ENCODE measurements at places on chromosomes 11 and 22.

- no peak for DNase-seq
Measured at GRCh38 chr22:38601221-38601764, 31.3 kb upstream of the DMC1 start.

DNA sequence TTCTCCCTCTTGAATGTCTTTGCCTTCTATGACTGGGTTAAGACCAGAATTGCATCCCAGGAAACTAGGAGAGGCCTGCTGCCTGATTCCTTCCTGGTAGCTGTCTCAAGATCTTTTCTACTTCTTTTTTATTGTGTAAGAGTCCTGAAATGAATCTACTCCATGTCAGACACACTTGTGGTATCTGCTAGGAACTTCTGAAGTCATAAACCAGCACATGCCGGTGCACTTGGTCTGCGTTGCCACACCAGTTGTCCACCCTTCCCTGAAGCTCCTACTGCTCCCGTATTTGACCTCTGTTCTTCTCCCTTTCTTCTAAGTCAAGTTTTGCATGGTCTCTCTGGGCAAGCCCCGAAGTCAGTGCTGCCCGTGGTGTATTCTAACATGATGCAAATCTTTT lies 644.2 kb downstream of the ETS1 start:
- DNase-seq: no peak

GRCh38 chr11:33802194-33802950 lies 28.1 kb upstream of the FBXO3 start:
- peak; percentile 87 for DNase-seq

- peak; percentile 80 for DNase-seq
Measured at GRCh38 chr11:2298795-2299761, 2.6 kb downstream of the C11orf21 start.

DNA sequence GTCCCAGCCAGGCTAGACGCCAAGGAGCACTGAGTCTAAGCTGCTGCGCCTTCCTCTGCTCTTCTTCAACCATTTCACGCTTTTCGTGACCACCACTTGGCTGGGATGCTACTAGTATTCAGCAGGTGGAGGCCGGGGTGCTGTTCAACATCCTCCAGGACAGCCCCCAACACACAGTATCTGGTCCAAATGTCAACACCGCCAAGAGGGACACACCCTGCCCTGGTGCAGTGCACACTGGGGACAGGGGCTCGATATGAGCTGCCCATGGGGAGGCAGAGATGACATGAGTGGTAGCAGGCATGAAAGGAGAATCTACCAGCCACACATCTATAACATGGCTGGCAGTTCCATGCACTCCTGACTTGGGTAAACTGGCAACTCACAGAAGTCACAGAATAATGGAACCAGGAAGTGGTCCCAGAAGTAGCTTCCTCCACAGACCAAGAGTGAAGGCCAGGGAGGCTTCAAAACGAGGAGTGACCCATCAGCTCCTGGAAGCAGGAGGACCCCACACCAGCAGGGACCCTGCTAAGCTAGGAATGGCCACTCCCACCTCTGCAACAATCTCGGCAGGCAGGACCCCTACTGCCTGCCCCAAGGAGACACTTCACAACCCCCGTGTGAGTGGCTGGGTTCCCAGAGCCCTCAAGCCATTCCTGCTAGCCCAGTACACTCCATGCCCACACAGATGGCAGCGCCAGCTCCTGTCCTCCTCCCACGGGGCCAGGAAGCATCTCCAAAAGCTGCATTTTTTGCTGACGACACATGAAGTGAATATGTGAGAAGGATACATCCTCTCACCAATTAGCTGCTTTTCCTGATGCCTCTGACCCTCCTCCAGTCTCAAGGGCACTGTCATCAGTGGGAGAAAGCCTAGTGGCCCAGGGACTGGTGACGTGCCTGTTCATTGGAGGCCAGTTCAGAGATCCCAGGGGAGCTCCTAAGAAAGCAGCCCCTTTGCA lies 78.8 kb downstream of the DGCR2 start:
- no peak for DNase-seq

- DNase-seq: no peak
Measured at GRCh38 chr22:47775686-47776085, 1013.2 kb downstream of the TBC1D22A start.

- peak; percentile 70 for DNase-seq
Measured at GRCh38 chr22:32265882-32266767, 11.0 kb upstream of the SLC5A4 start.

DNA sequence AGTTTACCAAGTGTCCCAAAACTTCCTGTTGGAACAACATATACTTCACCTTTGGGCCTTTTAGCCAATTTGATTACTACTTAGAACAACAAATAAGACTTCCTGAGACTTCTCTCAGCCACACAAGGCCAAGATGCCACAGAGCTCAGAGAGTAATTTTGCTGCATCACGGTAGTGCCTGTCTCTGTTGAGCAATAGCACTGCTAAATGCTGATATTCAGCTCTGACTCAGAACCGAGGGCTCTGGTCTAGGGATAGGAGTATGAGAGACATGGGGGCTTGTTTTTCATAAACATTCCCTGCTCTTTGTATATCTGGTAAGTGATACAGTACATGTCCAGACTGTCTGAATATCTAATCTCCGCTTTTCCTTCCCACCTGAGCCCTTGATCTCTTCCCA lies 260.4 kb upstream of the ARHGAP20 start:
- no peak for DNase-seq

DNA sequence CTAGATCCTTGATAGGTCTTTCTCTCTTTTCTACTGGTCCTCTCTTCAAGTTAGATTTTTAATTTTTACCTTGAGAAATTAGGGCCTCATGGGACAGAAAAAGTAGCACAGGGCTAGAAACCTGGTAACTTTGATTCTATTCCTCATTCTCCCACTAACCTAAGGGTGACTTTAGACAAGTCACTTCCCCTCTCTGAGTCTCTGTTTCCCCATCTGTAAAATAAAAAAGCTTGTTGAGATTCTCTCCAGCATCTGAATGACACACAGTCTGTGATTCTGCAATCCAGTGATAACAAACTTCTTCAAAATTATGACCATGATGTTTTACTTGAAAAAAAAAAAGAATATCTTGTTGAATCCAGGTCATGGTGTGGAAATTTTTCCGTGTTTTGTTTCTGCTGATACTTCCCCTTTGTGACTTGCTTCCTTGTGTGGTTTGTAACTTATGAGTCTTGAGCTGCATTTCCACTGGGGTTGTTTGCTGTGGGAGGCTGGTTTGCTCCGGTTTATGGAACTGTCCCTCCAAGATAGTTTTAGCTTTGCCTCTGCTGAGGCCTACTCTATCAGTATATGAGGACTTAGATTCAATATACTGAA lies 9.8 kb upstream of the MPEG1 start:
- no peak for DNase-seq

DNA sequence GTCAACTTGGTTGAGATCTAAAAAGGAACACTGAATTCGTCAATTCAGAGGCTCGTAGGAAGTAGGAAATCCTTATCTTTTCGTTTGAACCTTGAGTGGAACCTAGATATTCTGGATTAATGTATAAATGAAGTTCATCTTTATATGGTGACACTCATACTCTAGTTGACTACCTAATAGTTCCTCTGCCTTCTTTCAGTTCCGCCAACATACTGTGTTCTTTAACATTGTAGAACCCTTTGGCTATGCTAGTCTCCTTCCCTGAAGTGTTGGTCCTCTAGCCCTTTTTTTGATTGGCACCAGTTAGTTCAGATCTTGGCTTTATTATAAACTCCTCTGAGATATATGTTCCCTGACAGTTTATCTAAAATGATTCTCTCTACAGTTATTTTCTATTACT lies 1.5 kb downstream of the ATM start:
- no peak for DNase-seq

DNA sequence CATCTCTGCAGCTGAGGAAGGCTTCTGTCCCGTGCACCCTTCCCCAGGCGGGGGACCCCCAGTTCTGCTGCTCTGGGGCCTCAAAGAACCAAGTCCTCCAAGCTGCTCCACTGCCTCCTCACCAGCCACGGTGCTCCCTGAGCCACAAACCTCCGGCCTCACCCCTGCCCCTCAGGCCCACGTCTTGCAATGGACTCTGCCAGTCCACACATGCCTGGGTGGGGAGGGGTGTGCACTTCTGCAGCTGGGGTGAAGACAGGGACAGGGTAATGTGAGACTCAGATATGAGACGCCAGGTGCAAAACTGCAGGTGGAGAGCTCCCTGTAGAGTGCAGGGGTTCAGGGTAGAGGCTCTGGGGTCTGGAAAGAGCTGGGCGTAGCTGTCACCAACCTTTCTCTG lies 3.2 kb upstream of the PTDSS2 start:
- no peak for DNase-seq

GRCh38 chr11:77547863-77548551 lies 41.7 kb upstream of the AQP11 start:
- DNase-seq: no peak

GRCh38 chr11:71562120-71562519 lies 3.2 kb upstream of the KRTAP5-10 start:
- no peak for DNase-seq

DNA sequence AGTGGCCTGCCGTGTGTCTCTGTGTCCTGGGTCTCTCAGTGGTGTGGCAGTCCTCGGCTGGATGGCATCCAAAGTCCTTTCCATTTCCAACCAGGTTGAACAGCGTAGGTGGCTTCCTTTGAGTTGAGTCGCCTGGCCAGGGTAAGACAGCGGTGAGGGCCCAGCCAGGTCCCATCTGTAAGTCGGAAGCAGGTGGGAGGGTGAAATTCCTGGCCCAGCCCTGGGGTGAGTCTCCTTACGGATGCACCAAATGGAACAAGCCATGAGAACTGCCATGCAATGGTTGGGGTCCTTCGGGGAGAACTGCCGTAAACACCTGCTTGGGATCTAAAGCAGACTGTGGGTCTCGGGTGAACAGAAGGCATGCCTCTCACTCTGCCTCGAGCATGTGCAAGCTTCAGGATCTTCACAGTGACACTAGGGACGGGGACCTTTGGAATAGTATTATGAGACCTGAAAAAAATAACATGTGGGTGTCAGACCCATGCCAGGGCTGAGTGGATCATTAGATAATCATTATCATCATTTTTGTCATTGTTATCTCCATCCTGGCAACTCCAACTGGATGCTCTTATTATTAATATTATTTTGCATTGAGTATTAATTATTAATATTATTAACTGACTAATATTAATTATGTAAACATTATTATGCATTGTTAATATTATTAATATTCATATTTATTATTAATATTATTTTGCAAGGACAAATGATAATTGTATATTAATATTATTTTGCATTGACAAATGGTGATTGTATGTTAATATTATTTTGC lies 57.7 kb upstream of the LINC01488 start:
- no peak for DNase-seq

- no peak for DNase-seq
Measured at GRCh38 chr11:134004496-134005172, 47.9 kb upstream of the IGSF9B start.

DNA sequence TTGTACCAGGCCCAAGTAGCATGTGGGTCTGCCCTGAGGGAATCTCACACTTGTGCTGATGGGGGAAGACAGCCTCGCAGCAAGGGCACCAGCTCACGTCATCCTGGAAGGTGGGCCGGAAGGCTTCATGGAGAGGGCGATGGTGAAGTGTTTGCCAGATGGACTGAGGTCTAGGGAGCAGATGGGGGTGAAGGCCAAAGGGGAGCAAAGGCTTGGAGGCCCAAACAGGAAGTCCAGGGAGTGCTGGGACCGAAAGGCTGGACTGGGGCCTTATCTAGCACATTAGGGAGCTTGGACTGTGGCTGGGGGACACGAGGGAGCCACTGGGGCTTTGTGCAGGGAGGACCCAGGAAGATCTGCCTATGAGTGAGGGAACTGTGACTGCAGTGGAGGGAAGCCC lies 1.2 kb upstream of the TNFRSF13C start:
- DNase-seq: no peak

DNA sequence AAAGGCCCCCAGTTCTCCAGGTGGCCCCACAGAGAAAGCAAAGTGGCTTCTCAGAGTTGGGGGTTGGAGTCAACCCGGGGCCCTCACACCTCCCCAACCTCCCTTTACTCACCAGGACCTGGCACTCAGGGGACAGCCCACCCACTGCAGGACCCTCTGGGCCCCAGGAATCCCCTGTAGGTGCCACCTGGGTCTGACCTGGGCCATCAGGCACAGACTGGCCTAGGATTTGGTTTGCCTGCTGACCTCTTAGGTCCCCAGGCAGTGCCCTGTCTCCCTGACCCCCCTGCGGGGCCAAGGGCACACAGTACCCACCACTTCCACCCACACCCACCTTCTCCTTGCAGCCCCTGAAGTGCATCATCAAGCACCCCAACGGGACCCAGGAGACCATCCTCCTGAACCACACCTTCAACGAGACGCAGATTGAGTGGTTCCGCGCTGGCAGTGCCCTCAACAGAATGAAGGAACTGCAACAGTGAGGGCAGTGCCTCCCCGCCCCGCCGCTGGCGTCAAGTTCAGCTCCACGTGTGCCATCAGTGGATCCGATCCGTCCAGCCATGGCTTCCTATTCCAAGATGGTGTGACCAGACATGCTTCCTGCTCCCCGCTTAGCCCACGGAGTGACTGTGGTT lies 16.0 kb downstream of the POLR3H start:
- DNase-seq: no peak

DNA sequence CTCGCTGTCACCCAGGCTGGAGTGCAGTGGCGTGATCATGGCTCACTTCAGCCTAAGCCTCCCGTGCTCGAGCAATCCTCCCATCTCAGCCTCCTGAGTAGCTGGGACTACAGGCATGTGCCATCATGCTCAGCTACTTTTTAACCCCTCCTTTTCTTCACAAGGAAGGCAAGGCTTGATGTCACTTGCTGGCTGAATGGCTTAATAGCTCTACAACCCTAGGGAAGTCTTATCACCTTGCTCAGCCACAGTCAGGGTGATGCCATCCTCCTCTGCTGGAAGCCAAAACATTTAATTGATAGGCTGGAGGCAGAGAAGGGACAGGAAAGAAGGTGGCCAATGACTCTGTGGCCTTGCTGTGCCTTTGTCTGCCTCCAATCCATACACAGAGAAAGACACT lies 131.9 kb downstream of the MED15 start:
- no peak for DNase-seq

- DNase-seq: no peak
Measured at GRCh38 chr22:35435201-35435740, 35.3 kb downstream of the MCM5 start.

GRCh38 chr11:16846305-16846704 lies 107.9 kb downstream of the C11orf58 start:
- no peak for DNase-seq

DNA sequence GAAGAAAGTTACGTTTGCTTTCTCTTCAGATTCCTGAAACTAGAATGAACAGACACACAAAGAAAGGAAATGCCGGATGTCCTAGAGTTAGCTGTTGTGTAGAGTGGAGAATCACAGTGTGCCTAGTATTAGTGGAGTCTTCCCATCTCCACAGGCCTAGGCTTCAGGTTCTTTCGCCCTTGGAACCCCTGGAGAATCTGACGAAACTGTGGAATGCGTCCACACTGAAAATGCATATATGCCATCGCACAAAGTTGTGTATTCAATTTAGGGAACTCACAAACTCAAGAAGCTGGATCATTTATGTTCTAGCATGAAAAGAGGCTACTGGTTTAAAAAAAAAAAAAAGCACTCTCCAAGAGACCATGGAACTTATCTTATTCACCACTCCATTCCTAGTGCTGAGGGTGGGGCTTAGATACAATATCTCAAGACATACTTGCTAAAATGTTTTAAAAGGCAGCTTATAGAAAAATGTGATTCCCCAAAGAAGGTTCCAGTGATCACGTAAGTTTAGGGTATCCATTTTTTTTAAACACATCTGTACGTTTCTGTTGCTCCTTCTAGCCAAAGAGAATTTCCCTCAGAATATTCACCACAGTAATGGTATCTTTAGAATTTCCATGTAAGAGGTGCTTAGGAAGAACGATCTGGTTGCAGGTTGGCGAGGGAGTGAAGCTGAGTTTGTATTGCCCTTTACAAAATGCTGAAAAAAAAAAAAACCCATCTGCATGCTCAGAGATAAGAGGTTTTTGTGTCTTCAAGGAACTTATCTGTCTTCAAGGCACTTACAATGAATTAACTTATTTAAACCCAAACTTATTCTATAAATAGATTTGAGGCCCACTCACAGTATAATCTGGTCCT lies 20.0 kb downstream of the MAML2 start:
- DNase-seq: no peak
